ENCODE measurements at places on chromosomes 4 and X.

DNA sequence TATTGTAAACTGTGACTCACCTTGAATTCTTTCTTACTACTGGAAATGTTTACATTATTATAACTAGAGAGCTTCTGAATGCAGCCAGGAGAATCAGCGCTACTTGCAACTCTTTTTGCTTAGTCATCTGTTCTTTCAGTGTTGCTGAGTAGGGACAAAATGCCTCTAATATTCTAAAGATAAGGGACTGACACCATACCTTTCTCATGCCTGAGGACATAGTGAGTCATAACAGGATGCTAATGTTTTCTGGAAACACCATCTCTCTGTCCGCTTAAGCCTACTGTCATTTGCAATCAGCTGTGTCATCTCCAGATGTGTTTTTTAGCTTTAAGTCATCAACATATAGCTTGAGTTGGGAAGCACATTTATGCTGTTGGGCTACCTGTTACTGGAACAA is 108.3 kb downstream of the QRFPR start:
- no peak for DNase-seq

- DNase-seq = peak; percentile 82
Measured at GRCh38 chr4:87559090-87559837, 30.1 kb upstream of the SPARCL1 start.

DNA sequence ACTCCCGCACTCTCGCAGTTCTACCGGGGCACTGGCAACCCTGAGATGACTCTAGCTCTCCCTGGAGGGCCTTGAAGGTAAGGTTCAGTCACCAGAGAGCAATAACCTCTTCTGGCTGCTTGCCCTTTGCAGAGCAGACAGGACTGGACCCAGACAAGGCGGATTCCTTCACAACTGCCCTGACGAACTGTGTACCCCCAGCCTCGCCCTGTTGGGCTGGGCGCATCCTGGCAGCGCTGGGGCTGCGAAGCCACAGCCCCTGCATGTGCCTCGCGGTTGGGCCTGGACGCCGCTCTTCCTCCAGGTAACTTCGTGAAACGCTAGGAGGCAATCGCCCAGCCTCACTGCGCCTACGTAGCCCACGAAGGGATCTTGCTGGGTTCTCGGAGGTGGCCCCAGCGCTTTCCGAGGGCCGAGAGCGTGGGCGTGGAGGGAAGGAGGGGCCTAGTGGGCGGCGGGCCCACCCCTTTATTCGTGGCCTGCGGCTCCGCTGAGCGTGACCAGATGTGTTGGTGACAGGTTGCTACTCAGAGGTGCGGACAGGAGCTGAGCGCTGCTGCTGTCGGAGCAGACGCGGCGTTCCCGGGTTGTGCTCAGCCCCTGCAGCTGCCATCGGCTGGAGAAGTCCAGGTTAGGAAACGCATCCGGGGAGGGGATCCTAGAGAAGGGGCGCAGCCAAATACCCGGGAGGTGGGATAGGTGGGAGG is 1.9 kb upstream of the MAMLD1 start:
- DNase-seq = no peak

DNA sequence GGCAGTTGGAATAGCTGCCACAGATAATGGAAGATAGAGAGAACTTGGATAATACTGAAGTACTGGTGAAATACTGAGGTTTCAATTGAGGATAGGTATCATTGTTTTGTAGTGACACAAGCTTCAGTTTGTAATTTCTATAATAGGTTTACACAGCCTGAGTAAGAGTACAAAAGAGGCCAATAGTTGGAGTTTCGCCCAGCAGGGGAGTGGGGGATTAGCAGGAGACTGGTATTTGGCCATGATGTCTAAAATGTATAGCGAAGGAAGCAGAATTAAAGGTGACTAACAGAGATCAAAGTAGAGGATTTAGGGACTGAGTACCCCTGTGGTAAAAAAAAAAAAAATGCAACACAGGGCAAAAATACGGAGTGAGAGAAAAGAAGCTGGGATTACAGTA is 129.5 kb downstream of the KCTD8 start:
- DNase-seq = peak; percentile 40

- DNase-seq = no peak
Measured at GRCh38 chrX:103431316-103431715, 55.0 kb downstream of the BEX3 start.

DNA sequence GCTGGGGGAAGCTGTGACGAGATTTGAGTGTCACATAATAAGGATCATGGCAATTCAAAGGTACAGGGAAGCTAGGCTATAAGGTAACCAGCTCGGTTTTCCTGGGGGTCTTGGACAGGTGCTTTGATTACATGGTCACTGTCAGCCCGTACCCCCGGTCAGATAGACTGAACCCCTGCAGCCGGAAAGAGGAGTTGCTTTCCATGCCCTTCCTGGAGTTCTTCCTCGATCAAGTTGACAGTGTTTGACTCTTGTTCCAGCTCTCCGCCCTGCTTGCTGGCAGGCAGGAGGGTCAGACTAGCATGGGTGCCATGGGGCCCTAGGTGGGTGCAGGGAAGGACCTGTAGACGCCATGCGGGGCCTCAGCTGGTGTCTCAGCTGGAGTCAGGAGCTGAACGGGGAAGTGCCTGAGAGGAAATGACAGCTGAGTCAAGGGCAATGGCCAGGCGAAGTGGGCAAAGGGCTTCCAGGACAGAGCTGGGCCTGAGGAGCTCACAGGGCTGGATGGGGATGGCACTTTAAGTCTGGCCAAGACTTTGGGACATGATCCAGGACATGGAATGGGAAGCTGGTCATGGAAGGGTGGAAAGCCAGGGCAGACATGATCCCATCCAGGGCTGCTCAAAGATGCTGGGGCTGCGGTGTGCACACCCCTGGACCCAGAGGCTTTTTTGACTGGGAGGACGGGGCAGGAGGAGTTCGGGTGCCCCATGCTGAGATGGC is 1.6 kb downstream of the TMEM187 start:
- no peak for DNase-seq

GRCh38 chrX:17470136-17470535 is 95.1 kb downstream of the NHS start:
- DNase-seq = no peak

GRCh38 chrX:98380106-98380505 is 1496.4 kb downstream of the RPA4 start:
- no peak for DNase-seq

DNA sequence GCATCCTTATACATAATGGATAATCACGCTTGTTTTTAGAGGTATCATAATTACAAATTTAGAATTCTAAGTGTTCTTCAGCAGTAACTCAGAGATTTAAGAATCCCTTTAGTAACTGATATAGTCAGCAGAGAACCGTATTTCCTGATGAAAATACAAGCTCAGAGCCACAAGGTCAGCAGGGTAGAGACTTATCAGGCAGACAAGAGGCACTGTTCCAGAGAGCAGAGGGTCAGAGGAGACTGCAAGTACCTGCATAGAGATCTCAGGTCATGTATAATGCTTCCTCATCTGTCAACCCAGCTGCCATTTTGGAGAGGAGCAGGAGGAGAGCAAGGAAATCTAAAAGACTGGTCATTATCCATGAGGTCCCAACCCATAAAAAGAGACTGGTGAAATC is 787.1 kb upstream of the FTHL17 start:
- DNase-seq = no peak

- no peak for DNase-seq
Measured at GRCh38 chr4:101807351-101807750, 16.8 kb downstream of the BANK1 start.

- DNase-seq = no peak
Measured at GRCh38 chr4:87884976-87885549, 52.3 kb downstream of the MEPE start.

GRCh38 chrX:54891573-54891972 is 29.1 kb upstream of the TRO start:
- peak; percentile 26 for DNase-seq

GRCh38 chr4:160611181-160611580 is 1508.3 kb downstream of the RAPGEF2 start:
- no peak for DNase-seq

GRCh38 chrX:119062750-119063374 is 9.9 kb upstream of the CT47C1 start:
- no peak for DNase-seq

- DNase-seq = peak; percentile 9
Measured at GRCh38 chr4:81724925-81725329, 253.2 kb upstream of the RASGEF1B start.

GRCh38 chr4:110108422-110108821 is 90.0 kb downstream of the ELOVL6 start:
- DNase-seq = no peak

- no peak for DNase-seq
Measured at GRCh38 chr4:176259330-176260090, 9.5 kb downstream of the ASB5 start.

DNA sequence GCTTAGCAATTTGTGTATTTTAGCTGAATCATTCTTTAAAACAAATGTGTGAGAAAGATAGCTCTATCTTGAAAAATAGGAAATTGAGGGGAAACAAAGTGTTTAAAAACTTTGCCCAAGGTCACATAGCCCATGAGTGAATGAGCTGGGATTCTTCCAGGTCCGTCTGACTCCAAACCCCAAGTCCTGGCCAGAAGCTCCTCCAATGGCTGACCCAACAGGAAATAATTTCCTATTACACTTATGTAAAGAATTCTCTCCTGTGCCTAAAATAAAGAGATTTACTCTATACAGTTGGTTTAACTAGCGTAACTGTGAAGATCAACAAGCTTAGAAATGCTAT is 287.6 kb downstream of the ARHGAP24 start:
- DNase-seq = no peak

GRCh38 chr4:26074712-26075430 is 160.9 kb downstream of the SMIM20 start:
- no peak for DNase-seq

DNA sequence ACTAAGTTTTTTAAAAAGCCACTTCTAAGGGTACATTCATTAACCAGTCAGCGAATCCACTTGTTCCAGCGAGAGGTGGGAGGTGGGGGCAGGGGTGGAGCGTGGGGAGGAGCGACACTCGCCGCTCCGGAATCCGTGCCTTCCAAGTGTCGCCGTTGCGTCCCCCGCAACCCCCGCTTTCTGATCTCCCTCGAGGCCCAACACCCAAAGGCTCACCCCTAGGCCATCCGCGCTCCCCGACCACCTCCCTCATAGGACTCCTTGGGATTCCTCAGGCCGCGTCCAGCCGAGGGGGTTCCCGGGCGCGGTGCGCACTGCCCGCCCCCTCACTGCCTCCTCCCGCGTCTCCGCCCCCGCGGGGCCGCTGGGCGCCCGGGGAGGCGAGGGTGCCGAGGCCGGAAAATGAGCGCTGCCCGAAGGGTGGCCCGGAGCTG is 108.1 kb upstream of the STOX2 start:
- no peak for DNase-seq

DNA sequence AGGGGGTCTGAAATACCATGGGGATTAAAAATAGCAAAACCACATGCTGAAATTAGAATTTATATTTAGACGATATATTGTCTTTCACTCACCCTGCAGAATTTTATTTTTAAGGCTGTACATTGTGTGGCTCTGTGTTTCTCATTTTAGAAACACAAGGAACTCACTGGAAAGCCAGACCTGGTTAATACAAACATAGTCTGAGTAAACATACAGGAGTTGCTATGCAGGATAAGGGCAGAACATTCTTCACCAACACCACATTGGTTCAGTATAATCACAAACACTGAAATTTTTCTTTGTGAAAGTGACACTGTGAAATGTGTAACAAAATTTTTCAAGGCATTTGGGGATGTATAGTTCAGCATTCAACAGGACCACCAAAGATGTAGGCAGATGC is 115.5 kb downstream of the ARX start:
- DNase-seq = no peak

DNA sequence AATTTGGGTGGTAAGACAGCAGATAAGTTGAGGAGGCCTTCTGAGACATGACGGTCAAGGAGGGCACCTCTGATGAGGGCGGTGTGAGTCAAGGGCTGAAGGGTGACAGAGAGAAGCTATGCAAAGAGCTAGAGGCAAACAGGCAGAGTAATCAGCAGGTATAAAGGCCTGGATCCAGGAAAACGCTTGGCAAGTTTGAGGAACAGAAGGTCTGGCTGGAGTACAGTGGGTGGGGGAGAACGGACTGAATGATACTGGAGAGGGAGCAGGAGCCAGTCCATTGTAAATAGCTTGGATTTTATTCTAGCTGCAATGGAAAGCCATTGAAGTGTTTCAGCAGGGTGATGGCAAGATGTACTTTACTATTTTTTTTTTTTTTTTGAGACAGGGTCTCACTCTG is 39.3 kb downstream of the RAB33B start:
- no peak for DNase-seq

DNA sequence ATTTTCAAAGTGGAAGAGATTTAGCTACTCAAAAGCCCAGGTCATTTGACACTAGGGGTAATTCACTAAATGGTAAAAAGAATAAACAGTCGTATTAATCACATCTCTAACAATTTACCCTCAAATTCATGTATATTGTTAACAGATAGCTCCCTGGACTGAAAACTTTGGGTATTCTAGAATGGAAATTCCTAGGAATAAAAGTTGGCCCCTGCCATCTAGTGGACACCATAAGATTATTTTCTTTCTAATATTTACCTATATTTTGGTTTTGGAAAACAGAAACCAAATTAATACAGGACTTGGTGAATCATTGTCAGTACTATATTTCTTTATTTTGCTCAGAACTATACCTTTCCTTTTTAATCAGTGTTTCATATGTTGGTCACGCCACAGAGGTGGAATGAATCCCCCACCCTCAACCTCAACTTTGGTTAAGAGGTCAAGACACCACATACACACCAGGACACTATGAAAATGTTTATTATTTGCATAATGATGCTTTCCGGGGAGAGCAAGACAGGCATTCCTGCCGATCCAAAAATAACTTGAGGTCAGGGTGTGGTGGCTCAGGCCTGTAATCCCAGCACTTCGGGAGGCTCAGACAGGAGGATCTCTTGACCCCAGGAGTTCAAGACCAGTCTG is 96.2 kb upstream of the APOOL start:
- peak; percentile 14 for DNase-seq

GRCh38 chr4:113540859-113541258 is 220.7 kb downstream of the CAMK2D start:
- DNase-seq = no peak

DNA sequence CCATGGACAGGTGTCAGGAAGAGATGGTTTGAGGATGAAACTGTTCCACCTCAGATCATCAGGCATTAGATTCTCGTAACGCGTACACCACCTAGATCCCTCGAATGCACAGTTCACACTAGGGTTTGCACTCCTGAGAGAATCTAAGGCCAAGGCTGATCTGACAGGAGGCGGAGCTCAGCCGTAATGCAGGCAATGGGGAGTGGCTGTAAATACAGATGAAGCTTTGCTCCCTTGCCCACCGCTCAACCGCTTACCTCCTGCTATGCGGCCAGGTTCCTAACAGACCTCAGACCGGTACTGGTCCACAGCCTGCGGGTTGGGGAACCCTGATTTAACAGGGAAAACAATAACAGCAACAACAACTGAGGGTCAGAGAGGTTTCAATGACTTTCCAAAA is 2.0 kb upstream of the TEC start:
- no peak for DNase-seq

GRCh38 chr4:75063433-75063832 is 130.5 kb downstream of the PARM1 start:
- DNase-seq = no peak

GRCh38 chr4:55931833-55932232 is 16.9 kb upstream of the CEP135 start:
- no peak for DNase-seq
